Activated CD8-positive, alpha-beta memory T cell treated with anti-CD3 and anti-CD28 coated beads for 1 hour (primary cell): ENCODE measurements at places on chromosomes 12 and 14.

GRCh38 chr14:57413849-57414248 lies 23.5 kb downstream of the NAA30 start:
- no peak for DNase-seq

GRCh38 chr14:44912041-44912869 lies 49.5 kb downstream of the KLHL28 start:
- no peak for DNase-seq

GRCh38 chr12:75642226-75642625 lies 130.8 kb upstream of the KRR1 start:
- DNase-seq = no peak

DNA sequence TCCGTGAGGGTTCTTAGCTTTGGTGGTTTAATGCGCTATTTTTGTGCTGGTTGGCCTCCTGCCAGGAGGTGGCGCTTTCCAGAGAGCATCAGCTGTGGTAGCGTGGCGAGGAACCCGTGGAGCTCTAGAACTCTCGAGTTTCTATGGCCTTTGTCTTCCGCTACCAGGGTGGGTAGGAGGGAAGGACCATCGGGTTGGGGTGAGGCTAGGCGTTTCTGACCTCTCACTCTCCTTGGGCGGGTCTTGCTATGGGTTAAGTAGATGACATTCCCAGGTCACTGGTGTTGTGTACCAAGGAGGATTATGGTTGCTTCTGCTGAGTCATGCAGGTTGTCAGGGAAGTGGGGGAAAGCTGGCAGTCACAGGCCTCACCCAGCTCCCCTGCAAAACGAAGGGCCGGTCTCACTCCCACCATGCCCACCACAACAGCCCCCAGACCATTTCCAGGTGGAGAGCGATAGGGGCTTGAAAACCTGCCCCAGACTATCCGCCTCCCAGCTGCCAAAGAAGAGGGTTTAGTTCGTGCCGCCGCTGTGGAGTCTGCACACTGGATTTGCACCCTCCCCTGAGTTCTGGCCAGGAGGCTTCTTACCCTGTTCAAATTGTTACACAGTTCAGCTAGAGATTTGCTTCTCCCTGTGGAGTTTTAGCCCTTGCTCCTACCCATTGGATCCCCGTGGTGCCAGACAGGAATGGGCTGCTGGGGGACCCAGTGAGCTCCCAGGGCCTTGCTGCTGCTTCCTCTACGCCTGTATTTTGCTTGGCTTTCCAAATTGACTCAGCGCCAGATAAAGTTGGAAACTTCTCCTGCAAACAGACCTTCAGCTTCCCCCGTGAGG lies 21.9 kb downstream of the RNFT2 start:
- no peak for DNase-seq

- DNase-seq = no peak
Observed at GRCh38 chr14:98955741-98956070, 316.3 kb downstream of the BCL11B start.

DNA sequence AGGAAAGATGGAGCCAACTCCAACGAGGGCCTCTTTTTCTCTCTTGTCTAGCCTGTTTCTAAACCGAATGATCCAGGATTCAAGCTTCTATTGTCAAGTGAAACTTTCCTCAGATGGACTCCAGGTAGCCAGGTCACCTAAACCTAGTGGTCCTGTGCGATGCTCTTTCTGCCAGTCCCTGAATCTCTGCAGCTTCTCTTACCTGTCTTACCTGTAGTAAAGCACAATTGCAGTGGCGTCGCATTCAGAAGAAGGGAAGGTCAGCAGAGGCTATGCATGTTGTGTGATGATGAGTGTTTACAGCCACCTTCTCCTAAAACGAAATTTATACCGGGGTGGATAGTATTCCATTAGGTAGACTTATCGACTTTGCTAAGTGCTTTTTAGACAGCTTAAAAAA lies 47.4 kb upstream of the TRAF3 start:
- no peak for DNase-seq

DNA sequence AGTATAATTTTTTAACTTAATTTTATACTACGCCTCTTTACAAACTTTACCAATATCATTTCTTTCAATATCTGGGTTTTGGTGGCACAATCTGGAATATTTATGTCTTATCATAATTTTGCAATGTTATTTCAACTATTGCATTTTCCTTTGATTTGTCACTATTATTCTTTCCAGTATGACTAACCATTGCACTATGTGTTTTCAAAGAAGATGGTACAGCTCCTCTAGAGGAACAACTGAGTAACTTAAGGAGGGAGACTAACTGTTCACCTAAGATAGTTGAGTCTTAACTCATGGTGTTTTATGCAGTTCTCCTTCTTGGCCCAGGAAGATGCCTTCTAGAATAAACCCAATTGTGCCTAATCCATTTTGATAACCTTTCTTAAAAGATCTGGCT lies 60.5 kb upstream of the KIF21A start:
- no peak for DNase-seq

GRCh38 chr12:56719056-56719455 lies 6.0 kb downstream of the NACA start:
- no peak for DNase-seq

DNA sequence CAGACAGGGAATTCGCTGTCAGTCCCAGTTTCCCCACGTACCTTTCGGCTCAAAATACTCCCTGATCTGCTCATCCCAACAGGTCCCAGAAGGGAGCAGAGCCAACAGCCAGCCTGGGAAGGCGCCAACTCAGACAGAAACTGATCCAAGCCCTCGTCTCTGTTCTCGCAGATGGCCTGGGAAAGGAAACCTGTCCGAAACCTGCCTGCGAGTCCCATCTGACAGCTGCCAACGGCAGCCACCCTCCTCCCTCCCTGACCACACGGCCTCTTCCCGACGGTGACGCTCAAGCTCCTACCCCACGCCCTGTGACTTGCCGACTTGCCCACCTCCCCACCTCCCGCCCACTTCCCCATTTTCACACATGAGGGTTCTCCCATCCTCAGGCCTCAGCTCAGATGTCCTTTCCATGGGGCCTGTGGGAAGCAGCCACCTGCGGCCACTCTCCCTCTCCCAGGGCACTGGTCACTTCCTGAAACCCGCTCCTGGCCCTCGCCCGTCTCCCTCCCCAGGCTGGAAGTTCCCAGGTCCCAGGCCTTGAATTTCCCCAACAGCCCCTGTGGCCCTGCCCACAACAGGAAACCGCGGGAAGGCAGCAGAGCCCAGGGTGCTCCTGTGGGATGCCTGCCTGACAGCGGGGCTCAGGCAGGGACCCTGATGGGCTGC lies 60.9 kb upstream of the FBRSL1 start:
- DNase-seq = no peak

GRCh38 chr12:32727237-32727636 lies 28.5 kb downstream of the YARS2 start:
- DNase-seq = no peak

- DNase-seq = no peak
Observed at GRCh38 chr14:70093156-70093555, 95.6 kb downstream of the SLC8A3 start.

GRCh38 chr14:85154714-85155113 lies 375.2 kb upstream of the FLRT2 start:
- DNase-seq = no peak

- no peak for DNase-seq
Observed at GRCh38 chr14:26056036-26056616, 541.7 kb downstream of the NOVA1 start.

DNA sequence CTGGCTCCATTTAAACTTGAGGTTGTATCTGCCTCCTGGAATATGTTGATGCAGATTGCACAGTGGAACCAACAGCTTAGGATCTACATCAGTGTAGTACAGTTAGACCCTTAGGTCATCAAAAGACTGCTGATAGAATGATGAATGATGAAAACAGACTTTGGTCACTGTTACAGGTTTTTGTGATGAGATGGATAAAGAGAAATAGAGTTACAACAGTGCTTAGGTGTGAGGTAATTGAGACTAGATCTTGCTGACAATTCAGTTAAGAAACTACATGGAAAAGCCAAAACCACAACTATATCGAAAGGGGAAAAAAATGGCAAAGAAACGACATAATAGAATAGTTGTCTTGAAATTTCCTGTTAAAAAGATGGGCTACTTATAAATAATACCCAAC lies 145.7 kb upstream of the LMNTD1 start:
- no peak for DNase-seq

DNA sequence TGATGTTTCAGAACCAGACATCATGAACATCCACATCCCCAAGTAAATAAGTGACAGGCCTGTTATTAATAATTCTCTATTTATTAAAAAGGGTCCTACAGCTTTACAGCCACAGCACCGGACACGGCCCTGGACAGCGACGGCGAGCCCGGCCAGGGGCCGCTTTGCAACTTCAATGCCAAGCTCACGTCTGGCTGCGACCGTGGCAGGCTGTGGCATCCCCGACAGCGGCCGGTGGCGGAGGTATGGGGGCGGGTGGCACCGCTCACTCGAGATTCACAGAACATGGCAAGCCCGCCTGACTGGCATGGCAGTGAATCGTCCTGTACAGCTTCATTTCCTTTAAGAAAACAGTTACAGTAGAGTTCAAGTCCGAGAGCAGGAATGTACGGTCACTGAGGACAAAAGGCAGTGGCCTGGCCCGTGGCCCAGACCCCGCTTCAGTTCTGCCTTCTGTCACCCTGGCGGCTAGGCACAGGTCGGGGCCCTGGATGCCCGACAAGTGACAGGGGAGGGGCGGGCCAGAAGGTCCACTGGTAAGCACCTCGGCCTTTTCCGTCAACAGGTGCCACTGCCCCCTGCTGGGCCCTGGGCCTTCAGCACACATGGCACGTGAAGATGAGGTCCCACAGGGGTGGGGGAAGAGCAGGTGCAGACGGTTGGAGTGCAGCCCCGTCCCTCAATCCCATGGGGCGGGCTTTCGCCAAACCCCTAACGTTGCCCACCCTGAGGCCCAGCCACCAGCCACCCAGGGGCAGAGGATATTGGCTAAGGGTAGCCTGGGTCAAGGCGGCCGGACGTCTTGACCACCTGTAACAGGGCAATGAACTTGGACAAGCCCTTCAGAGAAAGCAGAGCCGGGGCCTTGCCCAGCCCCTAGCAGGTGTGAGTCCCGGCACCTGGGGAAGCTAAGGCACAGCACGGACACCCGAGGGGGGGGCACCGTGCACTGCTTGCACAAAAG lies 30.3 kb downstream of the HIP1R start:
- DNase-seq = no peak

DNA sequence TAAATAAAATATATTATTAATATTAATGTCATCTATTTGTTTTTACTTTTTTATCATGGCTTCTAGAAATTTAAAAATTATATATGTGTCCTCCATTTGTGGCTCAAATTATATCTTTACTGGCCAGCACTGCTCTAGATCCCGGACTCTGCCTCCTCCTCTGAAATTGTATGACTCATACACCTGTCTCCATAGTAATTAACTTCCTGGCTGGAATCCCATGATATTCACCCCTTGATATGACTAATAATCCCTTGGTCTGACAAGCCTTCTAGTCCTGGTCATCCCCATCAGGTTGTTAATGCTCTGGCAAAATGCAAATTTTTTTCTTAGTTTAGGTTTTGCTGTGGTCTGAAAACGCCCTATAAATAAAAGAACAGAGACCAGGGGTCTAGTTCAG lies 116.2 kb downstream of the BMP4 start:
- no peak for DNase-seq

DNA sequence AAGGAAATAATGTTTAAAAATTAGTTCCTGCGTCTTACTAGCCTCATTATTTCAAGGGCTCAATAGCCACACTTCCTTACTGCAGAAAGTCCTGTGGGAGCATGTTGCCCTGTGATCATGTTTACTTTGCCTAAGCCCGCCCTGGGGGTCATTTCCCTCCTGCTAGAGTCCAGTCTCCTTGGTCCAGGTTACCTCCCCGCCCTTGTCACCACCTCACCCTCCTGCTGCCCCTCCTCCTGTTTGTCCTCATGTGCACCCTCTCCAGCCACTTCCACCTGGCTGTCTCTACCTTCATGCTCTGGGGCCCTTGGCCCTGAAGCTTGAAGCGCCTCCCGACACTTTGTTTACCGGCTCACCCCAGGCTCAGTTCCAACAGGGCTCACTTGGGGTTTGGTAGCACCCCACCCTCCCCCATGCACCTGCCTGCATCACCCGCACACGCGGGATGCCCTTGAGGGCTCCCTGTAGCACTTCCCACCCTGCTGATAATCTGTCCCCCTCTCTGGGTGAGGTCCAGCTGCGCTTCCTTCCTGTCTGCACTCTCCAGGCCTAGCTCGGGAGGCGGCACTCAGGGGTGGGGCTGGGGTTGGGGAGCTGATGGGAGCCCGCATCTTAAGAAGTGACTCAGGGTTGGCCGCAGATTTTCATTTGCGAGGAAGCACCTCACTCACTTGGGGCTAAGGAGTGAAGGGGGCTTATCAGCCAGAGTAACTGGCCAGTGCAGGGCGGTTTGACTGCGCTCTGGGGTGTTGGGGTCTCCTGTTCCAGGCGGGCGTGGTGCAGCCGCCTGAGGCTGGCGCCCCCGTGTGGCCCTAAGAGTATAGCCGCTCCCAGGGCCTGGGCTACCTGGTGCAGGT lies 40.1 kb downstream of the SMIM41 start:
- DNase-seq = no peak

DNA sequence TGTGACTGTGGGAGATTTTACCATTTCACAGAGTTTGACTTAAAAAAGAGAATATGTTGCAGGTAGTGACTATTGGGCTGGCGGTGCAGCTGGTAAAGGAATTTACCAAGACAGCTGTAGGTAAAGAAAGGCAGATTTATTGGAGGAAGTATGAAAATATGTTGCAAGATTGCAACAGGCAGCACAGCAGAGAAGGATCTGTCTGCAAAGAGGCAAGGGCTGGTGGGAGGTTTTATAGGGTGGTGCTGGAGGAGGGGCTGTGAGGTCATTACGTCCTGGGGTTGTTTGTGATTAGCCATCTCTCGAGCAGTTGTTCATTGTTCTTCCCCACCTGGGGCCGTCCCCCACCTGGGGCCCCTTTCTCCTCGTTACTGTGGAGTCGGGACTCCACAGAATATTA lies 62.1 kb downstream of the ACACB start:
- DNase-seq = no peak

DNA sequence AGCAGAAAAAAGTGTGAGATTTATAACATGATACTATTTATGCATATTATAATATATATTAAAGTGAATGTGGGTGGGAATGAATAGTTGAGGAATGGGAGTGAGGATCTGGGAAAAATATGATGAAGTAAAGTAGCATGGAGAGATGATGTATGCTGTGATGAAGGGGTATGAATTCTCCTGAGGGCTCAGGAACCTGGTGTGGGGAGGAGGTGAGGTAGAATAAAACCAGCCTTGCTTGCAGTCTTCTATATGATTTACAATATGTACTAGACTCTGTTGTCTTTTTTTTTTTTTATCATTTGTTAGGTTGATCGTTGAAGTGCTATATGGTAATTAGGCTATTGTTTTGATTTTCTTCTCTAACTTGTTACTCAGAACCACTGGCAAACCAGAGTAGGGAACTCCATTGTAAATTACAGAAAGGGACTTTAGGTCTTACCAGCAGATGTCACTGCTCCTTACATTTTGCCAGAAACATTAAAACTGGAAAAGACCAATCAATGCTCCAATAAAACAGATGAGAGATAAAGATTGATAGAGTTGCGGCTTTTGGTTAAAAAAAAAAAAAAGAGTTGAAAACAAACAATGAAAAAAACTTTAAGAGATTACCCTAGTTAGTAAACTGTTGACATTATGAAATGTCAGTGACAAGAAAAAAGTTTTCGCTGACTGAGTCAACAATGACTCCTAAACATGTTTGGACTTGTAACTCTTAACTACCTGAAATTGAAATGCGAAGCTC lies 39.9 kb downstream of the ATL1 start:
- DNase-seq = no peak

GRCh38 chr12:19440019-19440858 lies 947 bp downstream of the AEBP2 start:
- peak; percentile 28 for DNase-seq

GRCh38 chr12:92063641-92064040 lies 82.0 kb downstream of the BTG1 start:
- DNase-seq = no peak
